T-helper 1 cell (primary cell): ENCODE measurements at places on chromosomes 2 and 18.
A peak's percentile ranks its signal among the peaks of the same experiment; 100 is the strongest.

DNA sequence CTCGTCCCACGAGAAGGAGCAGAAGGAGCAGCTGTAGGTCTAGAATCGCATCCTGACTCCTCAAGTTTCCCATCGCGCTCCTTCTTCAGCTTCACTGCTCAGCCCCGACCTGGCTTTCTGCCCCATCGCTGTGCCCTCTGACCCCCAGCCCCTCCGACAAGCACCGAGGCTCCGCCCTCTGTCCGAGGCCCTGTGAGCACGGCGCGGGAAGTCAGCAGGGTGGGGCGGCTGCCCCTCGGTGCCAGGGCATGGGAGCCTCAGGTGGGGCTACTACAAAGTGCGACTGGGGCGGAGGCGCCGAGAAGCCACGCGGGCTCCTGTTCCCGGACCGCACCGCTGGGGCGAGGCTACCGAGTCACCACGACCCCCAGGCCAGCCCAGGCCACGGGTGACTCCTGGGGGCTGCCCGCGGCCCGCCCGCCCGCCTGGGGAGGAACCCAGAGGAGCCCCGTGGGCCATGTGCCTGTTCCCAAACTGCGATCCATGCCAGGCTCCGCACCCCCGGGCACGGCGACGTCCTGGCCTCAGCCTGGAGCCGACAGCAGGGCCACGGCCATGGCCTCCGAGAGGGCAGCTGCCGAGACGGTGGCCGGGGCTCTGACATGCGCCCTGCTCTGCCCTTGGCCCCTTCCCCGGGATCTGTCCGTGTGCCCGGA lies 36.6 kb upstream of the ID2 start:
- no peak for DNase-seq

DNA sequence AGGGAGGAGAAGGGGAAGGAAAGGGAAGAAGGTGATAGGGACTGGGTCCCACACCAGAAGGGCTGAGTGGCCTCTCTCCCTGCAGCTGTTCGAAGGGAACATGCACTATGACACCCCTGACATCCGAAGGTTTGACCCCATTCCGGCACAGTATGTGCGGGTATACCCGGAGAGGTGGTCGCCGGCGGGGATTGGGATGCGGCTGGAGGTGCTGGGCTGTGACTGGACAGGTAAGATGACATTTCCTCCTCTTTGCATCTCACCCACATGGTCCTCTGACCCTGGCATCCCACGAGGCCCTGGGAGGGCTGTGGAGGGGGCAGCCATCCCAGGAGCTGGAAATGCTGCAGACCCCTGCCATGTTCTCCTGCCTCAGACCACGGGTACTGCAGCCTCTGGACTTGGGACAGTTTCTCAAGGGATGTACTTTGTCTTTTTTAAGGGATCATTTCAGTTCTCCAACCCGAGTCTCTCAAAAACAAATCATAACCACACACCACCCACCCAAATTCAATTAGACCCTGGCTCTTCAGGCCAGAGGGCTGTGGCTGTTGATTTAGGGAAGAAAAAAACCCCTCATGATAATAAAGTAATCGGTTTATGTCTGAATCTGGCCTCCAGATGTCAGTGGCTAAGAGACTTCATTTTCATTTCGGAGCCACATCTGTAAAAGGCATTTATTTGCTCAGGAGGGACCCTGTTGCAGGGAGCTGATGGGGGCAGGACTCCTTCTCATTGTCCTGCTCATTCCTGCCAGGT lies 63.5 kb downstream of the NRP2 start:
- no peak for DNase-seq

DNA sequence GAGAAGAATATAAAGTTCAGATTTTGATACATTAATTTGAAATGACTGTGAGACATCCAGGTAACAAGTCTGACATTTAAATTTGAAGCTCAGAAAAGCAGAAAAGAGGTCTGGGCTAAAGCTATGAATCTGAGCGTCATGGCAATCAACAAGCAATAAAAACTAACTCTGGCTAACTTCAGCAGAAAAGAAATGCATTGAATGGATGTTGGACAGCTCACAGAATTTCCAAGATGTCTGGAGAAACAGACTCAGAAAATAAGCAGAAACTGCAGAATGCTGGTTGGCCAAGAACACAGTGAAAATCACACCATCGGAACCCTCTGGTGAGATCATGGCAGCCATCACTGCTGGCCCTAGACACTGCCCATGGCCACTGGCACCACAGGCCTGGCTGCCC lies 366.6 kb downstream of the METTL4 start:
- no peak for DNase-seq

GRCh38 chr2:188320861-188321260 lies 29.2 kb downstream of the GULP1 start:
- DNase-seq = no peak

DNA sequence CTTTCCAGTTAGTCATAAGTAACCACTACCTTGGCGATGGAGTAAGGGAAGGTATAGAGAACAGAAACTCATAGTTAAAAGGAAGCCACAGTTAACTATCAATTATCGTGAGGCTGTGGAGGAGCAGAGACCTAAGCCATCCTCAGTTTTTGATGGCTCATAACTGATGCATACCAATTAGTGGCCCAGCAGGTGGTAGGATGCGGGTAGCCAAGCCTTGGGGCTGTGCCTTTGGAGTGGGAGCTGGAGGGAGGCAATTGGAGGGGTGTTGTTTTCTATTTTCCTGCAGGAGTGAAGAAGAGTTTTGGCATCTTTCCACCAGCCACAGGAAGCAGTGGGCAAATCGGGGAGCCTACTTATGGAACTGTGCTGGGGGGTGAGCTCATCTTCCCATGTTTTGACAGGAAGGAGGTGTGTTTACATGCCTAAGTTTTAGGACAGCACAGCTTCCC lies 194.8 kb downstream of the TPGS2 start:
- DNase-seq = no peak

GRCh38 chr2:134479696-134480330 lies 225.9 kb downstream of the MGAT5 start:
- no peak for DNase-seq

DNA sequence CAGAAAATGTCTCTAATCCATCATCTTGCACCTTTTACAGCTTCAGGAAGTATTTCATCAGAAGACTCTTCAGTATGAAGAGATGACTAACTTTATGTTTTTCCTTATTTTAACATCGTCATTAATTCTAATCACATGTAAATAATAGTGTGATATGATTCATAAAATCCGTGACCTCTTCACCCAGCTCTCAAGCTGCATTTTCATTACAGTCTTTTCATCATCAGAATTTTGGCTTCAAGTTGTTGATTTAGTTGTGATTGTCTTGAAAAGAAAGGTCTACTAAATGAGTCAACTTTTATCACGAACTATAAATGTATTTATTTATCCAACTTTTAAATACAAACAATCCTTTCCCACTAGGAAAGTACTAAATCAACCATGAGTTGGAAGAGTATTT lies 410.3 kb downstream of the LRP1B start:
- no peak for DNase-seq

GRCh38 chr18:48151421-48152065 lies 221.1 kb upstream of the SMAD2 start:
- DNase-seq = no peak

GRCh38 chr2:216133397-216133796 lies 24.2 kb downstream of the XRCC5 start:
- DNase-seq = no peak

DNA sequence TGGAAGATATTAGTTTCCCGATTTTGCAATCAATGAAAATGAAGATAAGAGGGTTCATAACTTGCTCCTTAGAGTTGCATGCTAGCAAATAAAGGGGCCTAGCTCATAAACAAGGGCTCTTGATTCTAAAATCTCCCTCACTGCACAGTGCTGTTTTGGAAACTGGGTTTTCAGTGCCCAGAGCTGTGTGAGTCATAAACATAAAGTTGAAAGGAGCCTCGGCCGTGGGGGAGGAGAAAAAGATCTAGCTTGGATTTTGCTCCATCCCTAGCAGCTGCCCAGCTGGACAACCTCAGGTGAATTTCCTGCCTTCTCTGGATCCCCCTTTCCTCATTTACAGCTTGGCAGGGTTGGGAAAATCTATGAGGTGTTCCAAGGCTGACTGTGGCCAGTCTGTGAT lies 42.5 kb downstream of the LYPD1 start:
- no peak for DNase-seq

DNA sequence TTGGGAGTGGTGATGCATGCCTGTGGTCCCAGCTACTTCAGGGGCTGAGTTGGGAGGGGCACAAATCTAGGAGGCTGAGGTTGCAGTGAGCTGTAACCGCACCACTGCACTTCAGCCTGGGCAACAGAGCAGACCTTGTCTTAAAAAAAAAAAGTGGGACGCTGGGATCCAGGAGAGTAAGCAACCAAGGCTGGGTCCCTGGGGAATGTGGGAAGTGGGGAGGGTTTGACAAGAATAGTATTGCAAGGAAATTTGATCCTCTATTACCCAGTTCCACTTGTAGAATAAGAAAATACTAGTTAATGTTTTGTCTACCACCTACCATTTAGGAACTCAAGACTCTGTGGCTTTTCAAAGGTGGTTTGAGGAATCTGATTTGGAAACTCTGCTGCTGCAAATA lies 21.1 kb upstream of the DYTN start:
- no peak for DNase-seq

- DNase-seq = peak; percentile 51
Measured at GRCh38 chr2:43169987-43170386, 56.4 kb downstream of the ZFP36L2 start.

GRCh38 chr2:175371378-175371777 lies 189.9 kb upstream of the ATP5MC3 start:
- no peak for DNase-seq

DNA sequence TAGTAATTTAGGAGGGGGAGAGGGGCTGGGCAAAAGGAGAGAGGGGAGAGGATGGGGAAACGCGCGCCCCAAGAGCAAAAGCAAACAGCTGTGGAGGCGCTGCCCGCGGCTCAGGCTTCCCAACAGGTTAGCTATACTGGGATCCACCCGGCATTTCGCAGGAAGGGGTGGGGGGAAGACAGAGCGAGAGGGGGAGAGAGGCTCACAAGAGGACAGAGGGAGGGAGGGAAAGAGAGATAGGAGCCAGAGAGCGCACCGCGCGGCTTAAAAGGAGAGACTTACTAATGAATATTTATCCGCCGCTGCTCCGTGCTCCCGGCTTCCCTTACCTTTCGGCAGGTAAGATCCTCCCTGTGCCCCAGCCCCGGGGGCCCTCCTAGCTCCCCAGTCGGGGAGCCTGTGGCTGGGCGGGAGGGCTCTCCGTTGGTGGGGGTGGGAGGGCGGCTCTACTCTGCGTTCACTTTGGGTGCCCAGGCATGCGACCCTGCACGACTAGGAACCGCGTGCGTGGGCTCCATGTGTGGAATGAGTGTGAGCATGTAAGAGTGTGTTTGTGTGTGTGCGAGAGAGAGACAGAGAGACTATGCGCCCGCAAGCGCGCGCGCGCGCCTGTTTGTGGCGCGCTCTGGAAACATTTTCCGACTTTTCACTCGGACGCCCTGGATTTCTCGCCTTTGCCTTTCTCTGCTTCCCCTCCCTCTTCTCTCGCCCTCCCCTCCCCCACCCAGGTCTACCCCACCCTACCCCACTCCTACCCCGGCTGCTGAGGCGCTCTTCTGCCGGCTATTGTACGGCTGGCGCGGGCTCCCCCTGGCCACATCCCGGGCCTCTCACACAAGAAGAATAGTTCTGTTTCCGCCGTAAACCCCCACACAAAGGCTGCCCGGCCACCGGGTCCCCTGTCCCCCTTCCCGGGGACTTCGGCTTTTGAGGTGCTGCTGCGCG lies 7.2 kb upstream of the SIX3 start:
- no peak for DNase-seq

- DNase-seq = no peak
Measured at GRCh38 chr18:62348474-62348873, 23.4 kb downstream of the TNFRSF11A start.

DNA sequence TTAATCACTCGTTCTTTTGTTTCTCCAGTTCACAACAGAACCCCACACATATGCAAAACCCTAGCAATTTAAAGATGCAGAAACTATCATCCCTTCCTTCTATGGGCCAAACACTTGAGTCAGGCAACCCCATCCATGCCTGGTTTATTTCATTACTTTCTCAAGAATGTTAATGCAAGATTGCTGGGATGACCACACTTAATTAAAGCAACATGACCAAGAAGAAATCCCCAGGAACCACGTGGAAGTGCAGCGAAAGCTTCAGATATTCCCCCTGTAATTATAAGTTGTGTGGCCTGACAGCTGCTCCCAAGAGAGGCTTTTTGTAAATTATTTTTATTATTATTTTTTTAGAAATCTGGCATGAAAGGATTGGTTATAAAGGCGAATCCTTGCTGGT lies 246.2 kb upstream of the ID2 start:
- no peak for DNase-seq

DNA sequence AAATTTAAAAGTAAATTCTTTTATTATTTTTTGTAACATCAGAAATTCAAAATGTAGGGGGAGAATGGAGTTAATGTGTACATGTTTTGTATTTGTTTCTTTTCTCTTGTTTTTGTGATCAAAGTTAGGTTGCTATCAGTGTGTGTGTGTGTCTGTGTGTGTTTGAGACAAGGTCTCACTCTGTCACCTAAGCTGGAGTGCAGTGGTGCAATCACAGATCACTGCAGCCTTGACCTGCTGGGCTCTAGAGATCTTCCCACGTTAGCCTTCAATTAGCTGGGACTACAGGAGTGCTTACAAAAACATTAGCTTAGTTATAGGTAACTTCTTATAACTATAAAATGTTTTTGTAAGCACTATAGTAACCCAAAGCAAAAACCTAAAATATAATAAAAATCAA lies 50.7 kb downstream of the GDF7 start:
- no peak for DNase-seq
